ENCODE measurements at places on chromosomes 3 and 15. TPM values are rescaled to one million over a fixed set of nuclear protein-coding genes. Genes with fewer than 3 reads are reported as not detected.

- DNase-seq = no peak
These were observed 8.9 kb downstream of the OR5AC2 start for GRCh38 chr3:98095882-98096281.

Gene FETUB
- total RNA-seq = 0.45 TPM

Gene APBA2
- 25.7 TPM for total RNA-seq

GRCh38 chr15:44813231-44813630, 76.9 kb downstream of the TRIM69 start:
- no peak for DNase-seq

DNA sequence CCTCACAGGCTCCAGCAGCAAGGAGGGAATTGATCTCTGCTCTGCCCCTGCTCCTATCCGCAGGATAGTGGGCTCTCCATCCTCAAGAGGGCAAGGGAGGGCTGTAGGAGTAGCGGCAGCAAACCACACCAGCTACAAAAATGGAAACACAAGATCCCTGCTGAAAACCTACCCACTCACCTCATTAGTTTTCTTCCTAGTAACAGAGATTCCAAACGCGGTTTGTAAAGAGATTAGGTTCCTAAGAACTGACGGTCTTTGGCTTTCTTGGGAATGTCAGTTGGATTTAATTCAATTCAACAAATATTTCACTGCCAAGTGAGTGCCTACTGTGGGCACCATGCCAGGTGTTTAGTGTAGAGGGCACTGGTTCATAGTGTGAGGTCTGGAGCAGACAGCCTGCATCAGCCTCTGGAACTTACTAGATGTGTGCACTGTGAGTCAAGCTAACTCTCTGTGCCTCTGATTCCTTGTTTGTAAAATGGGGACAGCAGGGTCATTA, 84.7 kb downstream of the MRPL46 start:
- peak; percentile 45 for DNase-seq

DNA sequence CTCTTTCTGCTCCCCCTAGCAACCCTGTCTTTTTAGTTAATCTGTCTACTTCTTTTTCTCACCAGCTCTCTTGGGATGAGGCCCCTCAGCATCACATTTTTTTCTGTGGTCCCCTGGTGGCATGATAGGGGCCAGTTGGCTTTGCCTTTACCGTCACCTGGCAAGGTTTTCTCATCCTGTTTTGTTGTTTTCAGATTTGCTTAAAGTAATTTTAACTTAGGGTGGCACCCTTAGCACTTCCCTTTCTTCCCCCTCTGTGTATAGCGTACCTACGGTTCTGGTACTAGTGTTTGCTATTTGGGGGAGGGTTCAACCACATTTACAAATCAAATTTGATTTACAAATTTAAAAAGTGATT, 35.6 kb downstream of the PDCD6IP start:
- DNase-seq = no peak

- DNase-seq = peak; percentile 25
These were observed 34.0 kb upstream of the ACTL6A start for GRCh38 chr3:179528772-179529171.

Gene TRAT1
- not detected for total RNA-seq

Gene GUCA1C
- total RNA-seq = not detected

GRCh38 chr3:130950641-130951040, 56.8 kb downstream of the ATP2C1 start:
- no peak for DNase-seq

GRCh38 chr3:143972505-143973258, 1.1 kb downstream of the DIPK2A start:
- peak; percentile 40 for DNase-seq

- peak; percentile 69 for DNase-seq
These were observed 8.8 kb upstream of the CPOX start for GRCh38 chr3:98602078-98602678.

GRCh38 chr3:54954022-54954421, 26.2 kb upstream of the LRTM1 start:
- DNase-seq = peak; percentile 93

Gene NOX5
- not detected for total RNA-seq

Gene FANCD2OS
- not detected for total RNA-seq

Gene CSPG4
- total RNA-seq = 132 TPM

All from A172 (cell line).